Suppressor macrophage (primary cell): ENCODE measurements at places on chromosomes 13 and 19.

DNA sequence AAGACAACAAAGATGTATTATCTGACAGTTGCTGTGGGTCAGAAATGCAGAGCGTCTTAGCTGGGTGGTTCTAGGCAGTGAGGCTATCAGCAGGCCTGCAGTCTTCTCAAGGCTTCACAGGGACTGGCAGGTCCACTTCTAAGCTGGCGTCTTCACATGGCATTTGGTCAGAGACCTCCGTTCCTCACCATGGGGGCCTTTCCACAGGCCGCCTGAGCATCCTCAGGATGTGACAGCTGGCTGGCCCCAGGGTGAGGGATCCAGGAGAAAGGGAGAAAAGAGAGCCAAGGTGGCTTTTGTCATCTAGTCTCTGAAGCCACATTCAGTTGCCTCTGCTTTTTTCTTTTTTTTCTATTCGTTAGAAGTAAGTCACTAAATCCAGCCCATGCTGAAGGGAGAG, 50.3 kb downstream of the FGF14 start:
- DNase-seq, result no peak

GRCh38 chr13:28624707-28625432, 34.1 kb upstream of the POMP start:
- no peak for DNase-seq

DNA sequence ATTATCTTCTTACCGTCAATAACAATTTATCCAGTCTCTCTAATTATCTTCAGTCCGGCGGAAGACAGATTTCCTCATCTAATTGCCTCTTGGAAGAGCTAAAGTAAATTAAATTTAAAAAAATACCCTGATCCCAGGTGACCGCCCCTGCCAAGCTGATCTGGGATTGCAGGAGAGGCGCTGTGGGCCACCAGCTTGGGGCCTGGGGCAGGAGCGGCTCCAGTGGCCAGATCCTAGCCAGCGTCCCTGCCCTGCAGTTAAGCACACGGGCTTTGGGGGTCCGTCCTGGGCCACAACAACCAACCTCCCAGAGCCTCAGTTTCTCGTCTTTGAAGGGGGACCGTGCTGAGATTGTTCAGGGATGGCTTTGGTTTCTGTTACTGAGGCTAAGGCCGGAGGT, 12.4 kb upstream of the TMEM255B start:
- DNase-seq, result no peak

DNA sequence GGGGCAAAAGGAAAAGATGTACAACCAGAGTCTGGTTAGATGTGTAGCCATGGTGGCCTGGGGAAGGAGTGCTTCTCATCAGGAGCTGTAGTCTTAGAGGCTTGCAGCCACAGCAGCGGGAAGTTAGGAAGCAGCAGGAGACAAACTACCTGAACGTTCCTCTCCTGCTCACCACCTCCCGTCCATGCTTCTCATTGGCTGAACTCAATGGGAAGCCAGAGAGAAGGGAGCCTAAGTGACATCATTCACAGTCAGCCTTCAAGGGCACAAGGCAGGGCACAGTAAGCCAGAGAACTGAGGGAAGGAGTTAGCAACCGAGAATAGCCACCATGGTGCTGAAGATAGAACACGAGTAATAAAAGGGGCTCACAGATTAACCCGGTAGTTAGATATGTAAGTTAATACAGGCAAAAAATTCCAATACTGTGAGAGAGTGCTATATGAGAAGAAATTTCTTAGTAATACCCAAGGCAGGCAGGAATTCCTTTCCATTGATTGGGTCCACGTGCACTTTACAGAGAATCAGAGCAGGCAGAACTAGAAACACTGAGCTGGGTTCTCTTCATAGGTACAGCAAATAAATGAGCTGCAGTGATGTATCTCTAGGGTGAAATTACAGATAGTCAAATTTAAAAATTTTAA, 391.5 kb upstream of the DACH1 start:
- DNase-seq, result no peak

DNA sequence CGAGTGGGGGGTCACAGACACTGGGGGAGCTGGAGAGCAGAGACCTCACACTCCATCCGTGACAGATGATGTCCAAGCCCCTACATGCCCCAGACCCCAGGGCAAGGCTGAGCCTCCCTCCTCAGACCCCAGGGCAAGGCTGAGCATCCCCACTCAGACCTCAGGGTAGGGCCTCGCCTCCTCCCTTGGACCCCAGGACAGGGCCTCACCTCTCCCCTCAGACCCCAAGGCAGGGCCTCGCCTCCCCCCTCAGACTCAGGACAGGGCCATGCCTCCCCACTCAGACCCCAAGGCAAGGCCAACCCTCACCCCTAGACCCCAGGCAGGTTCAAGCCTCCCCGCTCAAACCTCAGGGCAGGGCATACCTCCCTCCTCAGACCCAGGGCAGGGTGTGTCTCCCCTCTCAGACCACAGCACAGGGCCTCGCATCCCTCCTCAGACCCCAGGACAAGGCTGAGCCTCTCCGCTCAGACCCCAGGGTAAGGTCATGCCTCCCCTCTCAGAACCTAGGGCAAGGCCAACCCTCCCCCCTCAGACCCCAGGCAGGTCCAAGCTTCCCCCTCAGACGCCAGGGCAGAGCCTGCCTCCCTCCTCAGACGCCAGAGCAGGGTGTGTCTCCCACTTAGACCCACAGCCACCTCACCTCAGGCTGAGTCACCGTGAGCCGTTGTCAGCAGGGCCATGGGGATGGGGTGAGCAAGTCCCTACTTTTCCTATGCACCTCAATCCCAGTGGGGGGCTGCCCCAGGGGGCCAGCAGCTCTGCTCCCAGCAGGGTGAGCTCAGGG, 1.7 kb upstream of the S1PR4 start:
- no peak for DNase-seq

GRCh38 chr13:114334305-114335053, 20.2 kb downstream of the CHAMP1 start:
- no peak for DNase-seq

DNA sequence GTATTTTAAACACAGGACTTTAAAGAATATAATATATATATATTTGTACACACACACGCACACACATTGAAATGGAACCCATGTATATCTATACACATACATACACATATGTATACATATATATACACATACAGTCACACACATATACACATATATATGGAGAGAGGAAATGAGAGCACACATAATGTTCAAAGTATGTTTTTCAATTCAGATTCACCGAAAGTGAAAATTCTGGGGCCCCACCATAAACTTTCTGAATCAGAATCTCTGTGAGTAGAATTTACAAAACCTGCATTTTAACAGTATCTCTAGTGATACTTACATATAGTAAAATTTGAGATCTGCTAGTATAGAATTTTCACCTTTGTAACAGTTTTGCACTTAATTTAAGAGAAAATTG, 60.4 kb upstream of the OBI1 start:
- no peak for DNase-seq

GRCh38 chr13:20161275-20161950, 561 bp upstream of the GJA3 start:
- peak; percentile 42 for DNase-seq

DNA sequence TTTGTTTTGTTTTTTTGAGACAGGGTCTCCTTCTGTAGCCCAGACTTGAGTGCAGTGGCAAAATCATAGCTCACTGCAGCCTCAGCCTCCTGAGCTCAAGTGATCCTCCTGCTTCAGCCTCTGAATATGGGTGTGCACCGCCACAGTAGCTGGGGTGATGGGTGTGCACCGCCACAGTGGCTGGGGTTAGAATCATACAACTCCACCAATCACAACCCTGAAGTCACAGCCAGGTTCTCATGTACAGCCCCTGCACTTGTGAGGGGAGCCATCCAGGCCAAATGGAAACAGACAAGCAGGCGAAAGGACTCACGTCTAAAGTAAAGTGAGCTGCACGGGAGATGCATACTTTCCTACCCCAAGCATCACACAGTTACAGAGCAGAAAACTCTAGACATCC, 63.1 kb upstream of the RANBP3 start:
- no peak for DNase-seq

DNA sequence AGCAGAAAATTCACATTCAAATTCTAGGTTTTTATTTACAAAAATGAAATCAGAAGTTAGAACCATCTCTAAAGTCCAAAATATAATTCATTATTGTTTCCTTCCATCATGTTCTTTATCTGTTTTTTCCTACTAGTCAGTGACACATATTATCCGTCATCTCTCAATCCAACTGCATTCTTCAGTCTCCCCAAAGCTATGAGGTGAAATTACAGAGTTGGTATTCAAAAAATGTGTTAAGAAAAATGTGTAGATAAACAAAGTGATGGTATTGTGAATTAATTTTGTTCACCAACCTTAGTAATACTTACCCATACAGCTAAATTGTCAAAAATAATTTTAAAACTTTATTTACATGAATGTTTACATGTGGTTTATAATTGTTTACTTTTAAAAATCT, 448.7 kb upstream of the MIR17HG start:
- DNase-seq, result no peak

GRCh38 chr19:2291185-2291751, 9.3 kb upstream of the PEAK3 start:
- no peak for DNase-seq

GRCh38 chr19:15374105-15374651, 5.4 kb downstream of the AKAP8 start:
- peak; percentile 2 for DNase-seq

DNA sequence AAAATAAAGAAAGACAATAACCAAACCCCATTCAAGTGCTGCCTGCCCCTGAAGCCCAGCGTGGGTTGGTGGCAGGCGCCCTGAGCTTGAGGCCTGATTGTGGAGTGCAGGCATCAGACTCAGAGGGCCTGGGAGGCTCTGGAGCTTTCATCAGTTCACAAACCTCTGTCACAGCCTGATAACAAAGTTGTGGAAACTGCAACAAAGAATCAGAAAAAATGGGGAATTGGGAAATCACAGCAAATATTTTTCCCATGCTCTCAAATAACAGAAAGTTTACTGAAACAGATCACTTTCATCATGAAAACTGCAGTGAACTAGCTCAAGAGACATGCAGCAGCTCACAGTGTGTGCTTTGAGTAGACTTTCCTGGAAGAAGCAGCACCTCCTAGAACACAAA, 793.6 kb downstream of the UQCRFS1 start:
- no peak for DNase-seq

GRCh38 chr13:25654322-25654721, 282.5 kb downstream of the ATP8A2 start:
- no peak for DNase-seq

DNA sequence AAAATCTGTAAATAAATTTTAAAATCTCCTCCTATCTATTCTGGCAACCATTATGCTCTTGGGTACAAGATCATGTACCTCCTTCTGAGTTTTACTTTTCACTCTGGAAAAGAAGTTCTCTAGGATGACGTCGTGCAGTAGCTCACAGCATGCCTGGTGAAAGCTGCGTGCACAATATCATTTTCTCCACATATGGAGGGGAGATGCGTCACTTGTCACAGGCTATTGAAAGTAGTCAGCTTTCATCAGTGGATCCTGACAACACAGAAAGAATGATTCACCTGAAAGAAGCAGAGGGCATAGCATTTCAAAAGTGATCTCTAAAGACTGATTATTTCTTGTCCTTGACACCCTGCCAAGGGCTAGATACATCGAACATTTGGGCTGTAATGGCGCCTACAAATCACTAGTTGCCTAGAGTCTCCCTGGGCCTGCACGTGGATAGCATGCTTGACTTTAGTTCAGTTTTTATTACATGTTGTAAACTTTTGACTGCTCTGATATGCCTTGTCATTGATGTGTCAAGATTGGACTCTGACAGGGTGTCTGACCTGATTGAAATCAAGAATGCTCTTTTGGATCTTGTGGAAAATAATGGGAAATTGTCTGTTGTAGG, 1365.6 kb downstream of the OLFM4 start:
- DNase-seq, result no peak

GRCh38 chr13:73284081-73284874, 225.5 kb downstream of the KLF5 start:
- no peak for DNase-seq

DNA sequence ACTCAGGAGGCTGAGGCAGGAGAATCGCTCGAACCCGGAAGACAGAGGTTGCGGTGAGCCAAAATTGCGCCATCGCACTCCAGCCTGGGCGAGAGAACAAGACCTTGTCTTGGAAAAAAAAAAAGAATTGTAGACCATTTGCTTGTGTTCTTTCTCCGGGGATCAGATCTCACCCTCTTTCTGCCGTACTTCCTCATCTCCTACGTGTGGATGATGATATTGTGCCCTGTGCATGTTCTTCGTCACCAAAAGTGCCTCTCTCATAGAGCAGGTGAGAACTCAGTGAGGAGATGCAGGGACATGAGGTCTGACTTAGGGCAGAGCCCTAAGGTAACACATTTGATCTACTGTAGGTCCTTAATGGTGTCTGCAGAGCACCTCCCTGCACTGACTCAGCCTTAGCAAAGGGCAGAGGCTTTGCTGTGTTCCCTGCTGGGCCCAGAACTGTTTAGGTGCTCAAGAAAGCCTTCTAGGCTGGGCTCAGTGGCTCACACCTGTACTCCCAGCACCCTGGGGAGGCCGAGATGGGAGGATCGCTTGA, 1.3 kb downstream of the APOC2 start:
- no peak for DNase-seq

DNA sequence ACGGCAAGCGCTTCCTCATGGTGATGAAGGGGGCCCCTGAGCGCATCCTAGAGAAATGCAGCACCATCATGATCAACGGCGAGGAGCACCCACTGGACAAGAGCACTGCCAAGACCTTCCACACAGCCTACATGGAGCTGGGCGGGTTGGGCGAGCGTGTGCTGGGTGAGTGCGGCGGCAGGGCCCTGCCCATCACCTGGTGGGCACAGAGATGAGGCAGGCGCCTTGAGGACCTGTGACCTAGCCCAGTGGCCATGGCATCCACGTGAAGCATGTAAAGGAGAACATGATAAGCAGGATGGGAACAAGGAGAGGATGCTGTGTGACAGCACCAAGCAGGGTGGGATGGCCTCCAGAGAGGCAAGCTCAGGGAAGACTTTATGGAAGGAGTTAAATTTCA, 18.5 kb downstream of the ATP12A start:
- DNase-seq, result no peak

GRCh38 chr13:23899555-23899954, 2.3 kb upstream of the C1QTNF9B start:
- peak; percentile 59 for DNase-seq

DNA sequence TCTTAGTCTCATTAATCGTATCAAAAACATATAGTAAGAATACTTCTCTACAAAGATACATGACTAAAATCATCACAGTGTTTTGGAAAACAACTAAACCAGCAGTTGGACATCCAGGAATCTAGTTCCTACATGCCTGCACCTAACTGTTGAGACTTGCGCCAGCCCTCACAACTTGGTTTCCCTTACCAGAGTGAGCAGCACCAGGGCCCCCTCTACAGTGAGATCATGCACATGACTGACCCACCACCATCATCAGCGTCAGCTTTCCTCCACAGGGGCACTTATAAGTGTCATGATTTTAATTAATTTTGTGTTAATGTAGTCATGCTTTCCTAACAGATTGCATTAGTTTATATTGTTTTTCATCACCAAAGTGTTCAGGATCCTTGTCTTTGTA, 1322.0 kb downstream of the EFNB2 start:
- no peak for DNase-seq
